ENCODE measurements at places on chromosomes 1 and 21.

GRCh38 chr1:12384836-12385456, 155.1 kb downstream of the VPS13D start:
- DNase-seq, result no peak

DNA sequence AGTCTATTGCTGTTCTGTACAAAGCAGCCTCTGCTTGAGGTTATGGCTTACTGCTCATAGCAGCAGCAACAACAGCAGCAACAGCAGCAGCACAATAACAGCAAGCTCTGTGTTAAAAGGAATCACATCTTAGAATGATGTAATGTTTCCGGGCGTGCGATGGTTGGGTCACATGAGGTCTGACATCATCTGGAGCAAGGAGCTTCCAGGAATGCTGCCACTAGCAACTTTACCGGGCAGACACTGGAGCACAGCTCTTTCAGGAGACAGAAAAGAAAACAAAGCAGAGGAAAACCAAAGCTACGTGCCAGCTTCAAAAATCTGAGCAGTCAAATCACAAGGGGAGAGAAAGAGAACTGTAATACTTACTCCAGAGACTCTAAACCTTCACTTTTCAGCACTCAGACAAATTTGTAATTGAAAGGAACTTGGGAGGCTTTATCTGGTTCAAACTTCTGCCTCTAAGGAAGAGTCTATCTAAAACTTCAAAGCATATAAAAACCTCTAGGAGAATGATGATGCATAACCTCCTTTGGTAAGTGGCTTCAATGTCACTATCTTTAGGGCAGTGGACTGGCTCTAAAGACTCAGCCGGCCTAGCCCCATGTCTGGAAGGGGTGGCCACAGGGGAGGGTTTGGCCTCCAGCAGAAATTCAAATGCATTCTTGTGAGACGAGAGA, 28.3 kb upstream of the RAB3GAP2 start:
- no peak for DNase-seq

DNA sequence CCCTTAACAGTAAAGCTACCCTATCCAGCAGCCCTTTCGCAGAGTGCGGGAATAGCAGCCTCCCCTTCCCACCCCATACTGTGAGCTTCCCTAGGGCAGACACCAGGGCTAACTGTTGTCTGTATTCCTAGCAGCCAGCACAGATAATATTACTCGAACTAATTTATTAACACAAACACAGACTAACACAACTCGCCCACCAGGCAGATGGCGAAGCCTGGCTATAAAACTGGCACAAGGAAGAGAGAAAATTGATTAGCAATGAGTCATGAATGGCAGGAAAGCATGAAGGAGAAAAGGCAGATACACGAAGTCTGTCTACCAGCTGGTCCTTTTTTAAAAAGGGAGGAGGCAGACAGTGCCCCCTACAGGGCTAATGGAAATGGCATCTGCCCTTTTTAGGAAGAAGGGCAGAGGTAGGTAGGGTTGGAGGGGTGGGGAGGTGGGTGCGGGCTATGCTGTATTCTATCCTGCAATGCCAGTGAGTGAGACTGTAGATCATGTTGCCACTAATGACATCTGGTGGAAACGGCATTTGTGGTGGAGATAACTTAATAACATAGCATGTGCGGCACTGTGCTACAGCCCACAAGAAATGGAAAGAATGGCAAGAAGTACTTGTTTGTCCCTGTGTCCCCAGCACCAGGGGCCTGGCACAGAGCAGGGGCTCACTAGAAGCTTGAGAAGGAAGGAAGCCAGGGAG, 30.6 kb upstream of the CTPS1 start:
- DNase-seq, result no peak

DNA sequence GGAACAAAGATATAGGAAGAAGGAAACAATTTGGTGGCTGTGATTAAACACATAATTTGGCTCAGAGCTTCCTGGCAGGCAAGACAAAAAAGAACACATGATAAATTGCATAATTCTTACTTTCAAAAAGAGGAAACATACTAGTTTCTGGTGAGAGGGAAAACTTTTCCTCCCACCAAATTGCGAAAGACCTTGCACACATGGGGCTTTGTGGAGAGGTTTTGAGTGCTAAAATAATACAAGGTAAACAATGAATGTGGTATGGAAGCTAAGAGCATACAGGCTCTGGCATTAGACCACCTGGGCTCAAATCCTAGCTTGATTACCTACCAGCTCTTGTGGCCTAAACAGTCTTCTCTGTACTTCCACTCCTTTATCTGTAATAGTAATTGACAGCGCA, 140.2 kb upstream of the HOOK1 start:
- DNase-seq, result no peak

DNA sequence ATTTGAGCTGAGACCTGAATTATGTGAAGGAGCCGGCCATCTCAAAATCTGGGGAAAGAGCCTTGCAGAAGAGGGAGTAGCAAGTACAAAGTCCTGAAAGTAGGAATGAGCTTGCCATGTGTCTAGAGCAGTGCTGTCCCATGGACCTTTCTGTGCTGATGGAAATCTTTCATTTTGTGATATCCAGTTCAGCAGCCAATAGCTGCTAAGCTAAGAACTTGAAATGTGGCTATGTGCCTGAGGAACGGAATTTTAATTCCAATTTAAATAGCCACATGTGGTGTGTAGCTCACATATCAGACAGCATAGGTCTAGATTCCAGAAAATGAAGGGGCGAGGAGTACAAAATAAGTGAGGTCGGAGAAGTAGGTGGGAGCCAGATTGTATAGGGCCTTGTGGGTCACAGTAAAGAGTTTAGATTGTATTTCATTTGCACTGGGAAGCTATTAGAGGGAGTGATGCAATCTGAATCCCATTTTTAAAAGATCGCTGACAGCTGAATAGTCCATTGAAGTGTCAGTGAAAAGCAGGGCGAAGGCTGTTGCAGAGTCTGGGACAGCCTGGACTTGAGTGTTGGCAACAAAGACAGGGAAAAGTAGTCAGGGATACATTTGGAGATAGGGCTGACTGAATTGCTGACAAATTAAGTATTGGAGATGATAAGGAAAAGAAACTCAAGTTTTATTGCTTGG, 80.3 kb downstream of the TMEM200B start:
- DNase-seq, result no peak

GRCh38 chr1:54723985-54724384, 8.3 kb downstream of the TTC4 start:
- no peak for DNase-seq

DNA sequence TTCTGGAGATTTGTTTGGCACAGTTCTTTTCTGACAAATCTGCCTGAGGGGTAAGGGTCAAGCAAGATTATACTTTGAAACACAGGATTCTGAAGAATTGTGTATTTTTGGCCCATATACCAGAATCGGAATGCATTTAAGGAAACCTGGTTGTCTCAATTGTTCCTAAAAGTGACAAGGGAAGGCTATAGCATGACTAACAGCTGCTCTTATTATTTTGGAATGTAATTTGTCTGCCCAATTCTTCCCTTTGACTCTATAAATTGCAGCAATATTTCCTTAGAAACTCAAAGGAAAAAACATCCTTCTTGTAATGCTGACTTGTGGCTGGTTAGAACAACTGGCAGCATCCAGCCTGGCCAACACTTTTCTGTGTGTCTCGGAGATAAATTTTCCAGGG, 15.8 kb upstream of the VCAM1 start:
- no peak for DNase-seq

DNA sequence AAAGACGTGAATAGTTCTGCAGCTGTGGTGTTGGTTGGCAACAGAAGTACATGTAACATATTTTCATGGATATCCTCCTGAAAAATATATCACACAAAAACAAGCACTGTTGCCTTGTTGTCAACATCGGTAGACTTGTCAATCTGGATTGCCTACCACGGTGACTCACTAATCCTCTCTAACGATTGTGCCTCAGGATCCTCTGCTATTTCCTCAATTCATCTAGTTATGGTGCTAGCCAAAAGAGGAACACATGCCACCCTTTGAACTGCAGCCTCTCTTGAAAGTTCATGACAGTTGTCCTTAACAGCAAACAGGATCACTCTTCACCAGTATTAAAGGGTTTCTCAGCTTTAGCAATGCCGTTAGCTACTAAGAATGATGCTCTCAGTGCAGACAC, 25.7 kb downstream of the RASAL2 start:
- no peak for DNase-seq

GRCh38 chr1:207405814-207406213, 48.3 kb upstream of the CR2 start:
- DNase-seq, result no peak

DNA sequence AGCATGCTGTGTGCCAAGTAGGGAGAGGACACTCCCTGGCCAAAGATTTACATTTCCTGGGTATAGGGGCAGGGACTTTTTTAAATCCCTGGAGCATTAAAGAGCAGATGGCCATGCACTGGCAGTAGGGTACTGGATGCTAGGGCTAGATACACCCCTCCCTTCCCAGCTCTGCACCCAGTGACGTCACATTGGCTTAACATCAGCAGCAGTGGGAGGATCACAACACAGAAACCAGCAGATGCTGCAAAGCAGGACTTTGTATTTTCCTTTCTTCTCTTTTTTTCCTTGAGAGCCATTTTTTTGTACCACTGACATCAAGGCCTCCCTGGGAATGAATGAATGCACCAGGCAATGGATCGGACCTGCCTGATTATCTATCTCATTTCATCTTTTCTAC, 243.0 kb downstream of the KAZN start:
- DNase-seq, result no peak

- no peak for DNase-seq
Observed at GRCh38 chr21:42724226-42724920, 71.0 kb downstream of the PDE9A start.

DNA sequence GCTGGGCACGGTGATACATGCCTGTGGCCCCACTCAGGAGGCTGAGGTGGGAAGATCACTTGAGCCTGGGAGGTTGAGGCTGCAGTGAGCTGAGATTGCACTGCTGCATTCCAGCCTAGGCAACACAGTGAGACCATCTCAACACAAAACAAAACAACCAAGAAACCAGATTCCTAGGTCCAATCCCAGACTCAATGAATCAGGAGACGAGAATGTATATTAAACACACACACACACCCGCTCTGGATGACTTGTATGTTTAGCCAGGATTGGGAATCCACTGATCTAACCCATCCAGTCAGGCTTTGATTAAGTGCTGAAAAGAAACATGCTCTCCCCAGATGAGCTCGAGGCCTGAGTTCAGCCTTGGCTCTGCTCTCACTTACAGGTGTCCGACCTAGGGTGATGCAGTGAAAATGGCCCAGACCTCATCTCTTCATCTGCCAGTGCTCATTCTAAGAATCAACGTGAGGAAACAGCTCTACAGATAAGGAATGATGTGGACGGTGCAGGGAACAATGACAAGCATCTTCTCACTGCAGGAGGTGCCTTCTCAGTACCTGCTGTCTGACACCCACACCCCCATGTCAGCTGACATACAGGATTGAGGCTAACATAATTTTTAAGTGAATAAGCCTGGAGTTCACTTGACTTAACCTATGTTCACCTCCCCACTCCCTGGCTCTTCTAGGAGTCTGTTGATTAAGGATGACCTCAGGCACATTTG, 15.3 kb upstream of the SRSF4 start:
- DNase-seq, result no peak

GRCh38 chr1:196407358-196408051, 200.7 kb downstream of the KCNT2 start:
- DNase-seq, result no peak

- no peak for DNase-seq
Observed at GRCh38 chr1:179217943-179218507, 11.5 kb downstream of the ABL2 start.

All from T-helper 17 cell (primary cell).